Endodermal cell (in vitro differentiated cells): ENCODE measurements at places on chromosomes 5 and 9.

GRCh38 chr9:101536938-101537337, 3.3 kb downstream of the RNF20 start:
- peak; percentile 82 for DNase-seq

DNA sequence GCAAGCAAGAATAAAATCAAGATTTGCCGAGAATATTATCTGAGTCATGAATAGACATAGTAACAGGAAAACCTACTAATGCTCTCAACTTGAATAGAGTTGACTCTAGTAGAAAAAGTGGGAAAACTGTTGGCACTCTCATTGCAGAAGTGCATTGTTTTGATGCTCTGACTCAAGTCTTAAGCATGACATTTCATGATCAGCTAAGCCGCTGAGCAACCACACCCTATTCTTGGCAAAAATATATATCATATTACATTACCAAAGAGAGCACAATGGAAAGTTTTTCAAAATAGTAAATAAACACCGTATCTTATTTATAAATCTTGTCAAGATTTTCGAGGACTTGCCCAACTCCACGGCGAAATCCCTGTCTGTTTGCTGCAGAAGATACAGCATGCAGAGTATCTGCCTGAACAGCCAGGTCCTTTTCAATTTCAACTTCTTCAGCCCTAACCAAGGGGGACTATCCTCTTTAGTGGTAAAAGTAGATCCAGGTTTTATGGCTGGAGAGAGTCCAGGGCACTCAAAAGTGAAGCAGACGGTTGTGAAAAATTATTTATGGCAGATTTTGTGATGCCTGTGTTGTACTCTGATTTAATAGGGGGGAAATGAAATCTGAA, 13.9 kb upstream of the ADAMTSL1 start:
- DNase-seq: no peak

DNA sequence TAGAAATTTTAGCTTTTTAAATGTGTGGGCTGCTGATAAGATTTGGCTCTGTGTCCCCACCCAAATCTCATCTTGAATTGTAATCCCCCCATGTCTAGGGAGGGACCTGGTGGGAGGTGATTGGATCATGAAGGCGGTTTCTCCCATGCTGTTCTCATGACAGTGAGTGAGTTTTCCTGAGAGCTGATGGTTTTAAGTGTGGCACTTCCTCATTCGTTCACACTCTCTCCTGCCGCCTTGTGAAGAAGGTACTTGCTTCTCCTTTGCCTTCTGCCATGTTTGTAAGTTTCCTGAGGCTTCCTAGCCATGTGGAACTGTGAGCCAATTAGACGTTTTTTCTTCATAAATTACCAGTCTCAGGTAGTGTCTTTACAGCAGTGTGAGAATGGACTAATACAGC, 127.8 kb upstream of the MVB12B start:
- no peak for DNase-seq

- DNase-seq: peak; percentile 44
These were observed 505.3 kb downstream of the CCDC171 start for GRCh38 chr9:16058131-16058549.

DNA sequence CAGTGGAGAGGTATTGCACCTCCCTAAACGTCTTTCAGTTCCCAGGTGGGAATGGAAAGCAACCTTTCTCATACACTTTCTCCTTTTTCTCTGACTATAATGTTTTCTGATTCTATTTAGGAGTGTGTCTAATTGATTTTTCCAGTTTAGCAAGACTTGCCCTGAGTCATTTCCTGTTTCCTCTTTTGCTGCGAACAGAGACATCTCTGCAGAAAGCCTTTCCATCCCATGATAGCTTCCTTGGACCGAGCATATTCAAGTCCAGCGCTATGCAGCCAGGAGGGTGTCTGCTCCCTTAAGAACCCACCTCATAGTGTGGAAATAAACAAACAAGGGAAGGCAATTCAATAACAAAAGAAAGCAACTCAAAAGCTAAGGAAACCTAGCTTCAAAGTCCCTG, 60.0 kb upstream of the CDH6 start:
- DNase-seq: no peak
